Sigmoid colon (tissue), 7 donors: ENCODE measurements at places on chromosomes 7 and 10. TPM values are rescaled to one million over a fixed set of nuclear protein-coding genes. Genes with fewer than 3 reads are reported as not detected.

DNA sequence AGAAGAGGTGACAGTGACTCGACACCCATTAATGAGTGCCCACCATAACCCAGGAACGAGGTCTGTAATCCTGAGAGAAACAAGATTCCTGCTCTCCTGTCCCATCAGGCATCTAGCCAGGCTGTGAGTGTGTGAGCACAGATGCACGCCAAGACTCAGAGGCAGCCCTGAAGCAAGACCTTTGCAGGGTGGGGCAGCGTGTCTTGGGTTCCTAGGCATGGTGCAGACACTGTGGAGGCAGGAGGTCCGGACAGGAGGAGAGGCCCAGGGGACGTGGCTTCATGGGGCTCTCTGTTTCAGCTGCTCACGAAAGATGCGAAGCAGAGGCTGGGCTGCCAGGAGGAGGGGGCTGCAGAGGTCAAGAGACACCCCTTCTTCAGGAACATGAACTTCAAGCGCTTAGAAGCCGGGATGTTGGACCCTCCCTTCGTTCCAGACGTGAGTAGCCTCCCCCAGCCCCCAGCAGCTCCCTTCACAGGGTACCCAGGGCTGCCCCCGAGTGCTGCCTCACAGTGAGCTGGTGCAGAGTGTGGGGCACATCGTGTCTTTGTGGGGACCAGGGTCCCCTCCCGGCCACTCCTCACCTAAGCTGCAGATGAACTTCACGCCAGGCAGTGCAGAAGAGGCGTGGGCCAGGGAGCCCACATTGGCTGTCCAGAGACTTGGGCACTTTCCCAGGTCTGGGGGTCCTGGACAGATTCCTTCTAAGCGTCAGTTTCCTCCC lies 94.5 kb downstream of the RGS10 start:
- peak overlapping the region; percentile 64 for H3K27ac ChIP-seq
- DNase-seq: no peak
- H3K4me3 ChIP-seq: no peak overlapping the region
- no peaks in the 10 kb centered on the region for H3K4me1 ChIP-seq
- H3K36me3 ChIP-seq: no peaks in the 10 kb centered on the region
- H3K27me3 ChIP-seq: no peaks in the 10 kb centered on the region

- DNase-seq: no peak
- no peaks in the 10 kb centered on the region for H3K27me3 ChIP-seq
- H3K4me3 ChIP-seq: no peak overlapping the region
- no peaks in the 10 kb centered on the region for H3K36me3 ChIP-seq
- H3K4me1 ChIP-seq: no peaks in the 10 kb centered on the region
Measured at GRCh38 chr7:25002786-25003185, 22.8 kb upstream of the OSBPL3 start.

GCK gene
- 1.4 TPM for total RNA-seq

DNA sequence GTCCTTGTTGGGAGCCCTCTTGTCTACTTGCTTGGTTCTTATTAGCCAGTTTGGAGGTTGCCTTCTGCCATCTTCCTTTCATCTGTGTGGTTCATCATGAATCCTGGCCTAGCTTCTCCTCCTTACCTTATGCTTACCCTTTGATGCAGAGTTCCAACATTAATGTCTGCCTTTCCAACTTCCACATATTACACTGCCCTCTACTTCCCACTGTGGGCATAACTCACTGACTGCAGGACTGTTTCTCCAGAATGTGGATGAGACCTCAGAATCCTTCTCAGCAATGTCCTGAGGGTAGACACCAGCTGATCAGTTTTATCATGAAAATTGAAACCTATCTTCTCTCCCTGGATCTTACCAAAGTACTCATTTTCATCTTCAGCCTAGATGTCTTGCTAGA lies 491.0 kb downstream of the LRMDA start:
- H3K27me3 ChIP-seq: no peaks in the 10 kb centered on the region
- H3K4me1 ChIP-seq: no peaks in the 10 kb centered on the region
- no peak overlapping the region for H3K27ac ChIP-seq
- H3K36me3 ChIP-seq: no peaks in the 10 kb centered on the region

GRCh38 chr7:71193099-71193810 lies 61.3 kb downstream of the GALNT17 start:
- H3K27ac ChIP-seq: no peak overlapping the region
- H3K4me1 ChIP-seq: no peaks in the 10 kb centered on the region
- H3K4me3 ChIP-seq: no peak overlapping the region

CCDC126 gene
- total RNA-seq: 11.1 TPM

GRCh38 chr7:51368334-51368733 lies 51.7 kb upstream of the COBL start:
- H3K27ac ChIP-seq: no peak overlapping the region
- H3K4me1 ChIP-seq: no peaks in the 10 kb centered on the region
- no peaks in the 10 kb centered on the region for H3K27me3 ChIP-seq
- no peak for DNase-seq

CYP3A5 gene
- 0.54 TPM for total RNA-seq

- H3K27me3 ChIP-seq: peaks cover 4% of the 10 kb centered on the region
- no peaks in the 10 kb centered on the region for H3K36me3 ChIP-seq
- peaks cover 15% of the 10 kb centered on the region for H3K4me1 ChIP-seq
- H3K4me3 ChIP-seq: peak overlapping the region; percentile 55
- DNase-seq: peak; percentile 74
- peak overlapping the region; percentile 50 for H3K27ac ChIP-seq
Measured at GRCh38 chr10:89206402-89207180, 526 bp downstream of the CH25H start.

GRCh38 chr10:98338318-98338717 lies 70.3 kb upstream of the LOXL4 start:
- H3K4me3 ChIP-seq: no peak overlapping the region
- H3K4me1 ChIP-seq: peaks cover 8% of the 10 kb centered on the region

DNA sequence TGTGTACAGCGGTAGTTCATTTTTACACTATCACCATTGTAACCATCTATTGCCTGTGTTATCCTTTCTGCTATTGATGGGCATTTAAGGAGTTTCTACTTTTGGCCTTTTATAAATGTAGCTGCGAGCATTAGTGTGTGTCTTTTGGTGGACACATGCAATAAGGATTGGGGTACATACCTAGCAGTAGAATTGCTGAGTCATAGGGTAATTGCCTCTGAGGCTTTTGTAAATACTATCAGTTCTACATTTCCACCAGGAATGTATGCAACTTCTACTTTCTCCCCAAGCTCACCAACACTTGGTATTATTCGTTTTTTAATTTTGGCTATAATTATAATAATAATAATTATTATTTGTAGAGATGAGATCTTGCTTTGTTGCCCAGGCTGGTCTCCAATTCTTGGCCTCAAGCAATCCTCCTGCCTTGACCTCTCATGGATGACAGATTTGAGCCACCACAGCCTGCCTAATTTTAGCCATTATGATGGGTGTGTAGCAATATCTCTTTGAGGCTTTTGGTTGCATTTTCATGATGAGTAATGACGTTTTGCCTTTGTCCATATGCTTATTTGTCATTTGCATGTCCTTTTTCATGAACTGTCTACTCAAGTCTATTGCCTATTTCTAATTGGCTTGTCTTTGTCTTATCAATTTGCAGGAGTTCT lies 277.0 kb downstream of the ACTR3B start:
- no peaks in the 10 kb centered on the region for H3K27me3 ChIP-seq
- no peak overlapping the region for H3K27ac ChIP-seq
- no peaks in the 10 kb centered on the region for H3K36me3 ChIP-seq
- no peak overlapping the region for H3K4me3 ChIP-seq
- no peak for DNase-seq

DNA sequence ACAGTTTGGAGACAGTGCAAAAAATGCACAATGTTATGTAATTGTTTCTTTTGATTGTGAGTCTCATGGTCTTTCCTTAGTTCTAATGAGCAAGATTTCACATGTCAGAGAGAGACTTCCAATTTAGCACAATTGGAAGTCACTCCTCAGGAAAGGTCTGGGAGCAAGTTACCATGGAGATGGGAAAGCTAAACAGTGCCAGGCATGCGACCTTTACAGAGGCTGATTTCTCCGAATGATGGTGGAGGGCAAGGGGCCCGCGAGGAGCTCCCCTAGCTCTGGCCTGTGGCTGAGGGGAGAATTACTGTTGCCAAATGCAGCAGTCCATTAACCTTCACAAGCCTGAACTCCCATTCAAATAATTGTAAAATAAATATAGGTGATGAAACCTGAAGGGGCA lies 59.3 kb downstream of the CDCA7L start:
- DNase-seq: no peak
- H3K4me1 ChIP-seq: no peaks in the 10 kb centered on the region
- no peaks in the 10 kb centered on the region for H3K27me3 ChIP-seq
- no peak overlapping the region for H3K4me3 ChIP-seq

GRCh38 chr10:91242940-91243339 lies 22.5 kb downstream of the PCGF5 start:
- no peak overlapping the region for H3K4me3 ChIP-seq
- peaks cover 20% of the 10 kb centered on the region for H3K4me1 ChIP-seq
- DNase-seq: no peak

DNA sequence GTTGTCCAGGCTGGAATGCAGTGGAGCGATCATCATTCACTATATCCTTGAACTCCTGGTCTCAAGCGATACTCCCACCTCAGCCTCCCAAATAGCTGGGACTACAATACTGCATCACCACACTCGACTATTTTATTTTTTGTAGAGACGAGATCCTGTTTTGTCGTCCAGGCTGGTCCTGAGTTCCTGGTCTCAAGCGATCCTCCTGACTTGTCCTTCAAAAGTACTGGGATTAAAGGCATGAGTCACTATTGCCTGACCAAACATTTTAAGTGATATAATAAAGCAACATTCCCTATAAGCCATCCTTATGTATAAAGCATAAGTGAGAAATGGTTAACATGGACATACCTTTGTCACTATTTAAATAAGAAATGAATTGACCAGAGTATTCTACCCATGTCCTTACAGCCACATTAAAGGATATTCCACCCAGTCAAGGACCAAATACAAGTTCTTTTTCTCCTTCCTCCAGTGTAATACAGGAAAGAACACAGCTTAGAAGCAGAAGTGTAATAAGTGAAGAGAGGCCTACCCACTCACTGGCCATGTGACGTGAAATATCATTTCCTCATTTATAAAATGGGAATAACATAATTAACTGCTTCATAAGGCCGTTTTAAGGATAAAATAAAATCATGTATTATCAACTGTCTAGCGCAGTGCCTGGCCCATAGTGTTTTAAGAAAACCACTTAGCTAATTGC lies 82.0 kb downstream of the DOCK4 start:
- DNase-seq: no peak
- no peaks in the 10 kb centered on the region for H3K36me3 ChIP-seq
- H3K4me1 ChIP-seq: no peaks in the 10 kb centered on the region
- no peak overlapping the region for H3K27ac ChIP-seq
- no peaks in the 10 kb centered on the region for H3K27me3 ChIP-seq

DNA sequence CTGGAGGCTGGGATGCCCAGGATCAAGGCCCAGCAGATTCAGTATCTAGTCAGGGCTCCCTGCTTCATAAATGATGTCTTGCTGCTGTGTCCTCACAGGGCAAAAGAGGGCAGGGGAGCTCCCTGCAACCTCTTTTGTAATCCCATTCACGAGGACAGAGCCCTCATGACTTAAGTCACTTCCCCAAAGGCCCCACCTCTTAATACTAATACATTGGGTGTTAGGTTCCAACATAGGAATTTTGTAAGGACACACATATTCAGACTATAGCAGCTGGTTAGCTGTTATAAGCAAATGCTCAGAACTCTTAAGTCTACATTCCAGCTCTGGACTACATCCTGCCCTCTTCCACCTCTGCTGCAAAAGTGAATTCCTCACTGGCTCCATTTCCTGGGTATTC lies 63.0 kb downstream of the VOPP1 start:
- H3K27ac ChIP-seq: no peak overlapping the region
- no peak overlapping the region for H3K4me3 ChIP-seq
- H3K27me3 ChIP-seq: no peaks in the 10 kb centered on the region

GRCh38 chr10:98611436-98611835 lies 164.7 kb upstream of the HPS1 start:
- no peaks in the 10 kb centered on the region for H3K27me3 ChIP-seq
- DNase-seq: peak; percentile 83

GRCh38 chr10:117640406-117640805 lies 97.9 kb downstream of the EMX2 start:
- H3K4me1 ChIP-seq: no peaks in the 10 kb centered on the region
- no peak overlapping the region for H3K4me3 ChIP-seq

GRCh38 chr10:90041585-90041984 lies 340.2 kb downstream of the KIF20B start:
- H3K27ac ChIP-seq: no peak overlapping the region
- H3K27me3 ChIP-seq: no peaks in the 10 kb centered on the region
- no peaks in the 10 kb centered on the region for H3K4me1 ChIP-seq

CRHR2 gene
- total RNA-seq: not detected

LAMTOR4 gene
- total RNA-seq: 248 TPM

DNA sequence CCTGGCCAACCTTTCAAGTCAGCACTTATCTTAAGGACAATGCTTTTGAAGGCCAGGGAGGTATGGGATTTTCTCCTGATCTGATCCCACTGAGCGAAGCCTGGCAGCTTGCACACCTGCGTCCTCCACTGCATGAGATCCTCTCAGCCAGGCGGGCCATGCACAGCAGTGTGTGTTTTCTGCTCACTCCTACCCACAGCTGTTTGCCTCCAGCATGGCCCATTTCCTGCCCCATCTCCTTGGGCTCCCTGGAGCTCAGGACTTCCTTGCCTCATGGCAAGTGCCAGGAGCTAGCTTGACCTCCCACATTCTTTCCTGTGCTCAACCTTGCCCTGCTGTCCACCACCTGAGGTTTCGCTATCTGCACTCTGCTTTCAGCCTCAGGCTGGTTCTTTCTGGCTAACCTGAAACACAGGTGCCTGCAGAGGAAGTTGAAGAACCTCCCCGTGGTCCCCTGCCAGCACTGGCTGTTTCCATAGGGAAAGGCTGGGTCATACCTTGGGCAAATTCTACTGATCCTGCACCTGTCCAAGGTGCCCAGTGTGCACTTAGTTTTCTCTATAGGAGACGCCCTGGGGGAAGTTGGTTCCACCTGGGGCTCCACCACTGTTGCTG lies 43.9 kb upstream of the EEPD1 start:
- no peak overlapping the region for H3K27ac ChIP-seq
- no peak for DNase-seq
- no peaks in the 10 kb centered on the region for H3K27me3 ChIP-seq
- H3K4me3 ChIP-seq: no peak overlapping the region
- H3K36me3 ChIP-seq: no peaks in the 10 kb centered on the region

GJD4 gene
- not detected for total RNA-seq

DNA sequence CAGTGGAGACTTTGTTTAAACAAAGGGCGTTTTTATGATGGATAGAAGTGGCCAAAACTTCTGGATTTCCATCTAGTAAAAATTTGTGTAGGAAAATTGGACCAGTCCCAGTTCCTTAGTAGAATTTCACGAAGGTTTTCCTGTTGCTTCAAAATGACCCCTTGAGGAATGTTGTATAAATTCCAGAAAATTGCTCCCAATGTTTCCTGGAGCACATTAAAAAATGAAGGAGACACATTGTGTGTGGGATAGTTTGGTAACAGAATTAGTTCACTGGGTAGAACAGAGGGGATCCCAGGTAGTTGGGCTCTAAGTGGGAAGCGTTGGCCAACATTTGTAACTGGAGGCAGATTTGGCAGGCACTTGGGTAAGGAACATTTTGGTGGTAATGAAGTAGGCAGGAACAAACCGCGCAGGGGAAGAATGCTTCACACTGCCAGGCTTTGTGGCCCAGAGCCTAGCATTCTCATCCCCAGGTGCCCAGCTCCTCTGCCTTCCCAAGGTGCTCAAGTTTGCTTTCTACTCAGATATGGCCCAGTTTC lies 758.6 kb downstream of the AUTS2 start:
- no peak for DNase-seq
- no peak overlapping the region for H3K27ac ChIP-seq
- H3K36me3 ChIP-seq: no peaks in the 10 kb centered on the region
- no peak overlapping the region for H3K4me3 ChIP-seq
- H3K4me1 ChIP-seq: no peaks in the 10 kb centered on the region

- no peak overlapping the region for H3K27ac ChIP-seq
- no peaks in the 10 kb centered on the region for H3K4me1 ChIP-seq
- H3K4me3 ChIP-seq: no peak overlapping the region
- DNase-seq: no peak
- H3K27me3 ChIP-seq: peaks cover 88% of the 10 kb centered on the region
Measured at GRCh38 chr7:20795361-20795760, 8.7 kb upstream of the SP8 start.
